Stimulated activated CD8-positive, alpha-beta memory T cell treated with anti-CD3 and anti-CD28 coated beads, Interleukin-7, amount 100 ng/mL, for 1 hour (primary cell): ENCODE measurements at places on chromosomes 11 and 22.

DNA sequence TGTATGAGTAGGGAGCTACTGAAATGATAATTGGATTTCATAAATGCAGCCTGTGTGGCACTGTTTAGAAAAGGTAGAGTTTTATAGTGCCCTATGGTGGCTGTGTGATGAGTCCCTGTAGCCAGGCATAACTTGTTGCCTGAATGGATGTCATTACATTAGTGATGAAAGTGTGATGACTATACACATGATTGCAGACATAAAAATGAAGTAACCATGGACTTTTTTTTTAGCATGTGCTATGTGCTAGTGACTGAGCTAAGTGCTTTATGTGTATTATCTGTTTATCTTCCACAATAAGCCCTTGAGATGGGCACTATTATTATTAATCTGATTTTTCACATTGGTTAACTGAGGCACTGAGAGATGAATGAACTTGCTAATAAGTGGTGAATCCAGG lies 13.5 kb upstream of the GRAMD1B start:
- DNase-seq = no peak

DNA sequence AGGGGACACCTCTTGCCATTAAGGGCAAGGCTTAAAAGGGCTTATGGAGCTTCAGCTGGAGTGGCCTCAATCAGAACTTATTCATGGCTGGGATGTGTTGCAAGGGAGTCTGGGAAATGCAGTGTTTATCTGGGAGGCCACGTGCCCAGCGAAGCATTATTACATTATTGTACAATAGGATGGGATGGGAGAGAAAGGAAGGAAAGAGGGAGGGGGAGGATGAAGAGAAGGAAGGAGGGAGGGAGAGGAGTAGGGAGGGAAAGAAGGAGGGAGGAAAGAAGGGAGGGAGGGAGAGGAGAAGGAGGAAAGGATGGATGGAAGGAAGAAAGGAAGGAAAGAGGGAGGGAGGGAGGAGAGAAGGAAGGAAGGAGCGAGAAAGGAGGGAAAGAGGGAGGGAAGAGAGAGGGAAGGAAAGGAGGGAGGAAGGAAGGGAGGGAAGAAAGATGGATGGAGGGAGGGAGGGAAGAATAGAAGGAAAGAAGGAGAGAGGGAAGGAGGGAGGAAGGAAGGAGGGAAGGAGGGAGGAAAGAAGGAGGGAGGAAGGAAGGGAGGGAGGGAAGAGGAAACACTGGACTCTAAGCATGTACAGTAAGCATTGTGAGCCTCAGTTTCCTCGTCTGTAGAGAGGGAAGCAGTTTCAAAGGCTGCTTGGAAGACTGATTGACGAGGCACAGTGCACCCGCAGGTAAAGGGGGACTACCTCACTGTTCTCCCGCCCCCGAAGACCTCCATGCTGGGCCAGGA lies 62.2 kb downstream of the MYEOV start:
- no peak for DNase-seq

GRCh38 chr11:106917973-106918372 lies 100.3 kb downstream of the GUCY1A2 start:
- no peak for DNase-seq

DNA sequence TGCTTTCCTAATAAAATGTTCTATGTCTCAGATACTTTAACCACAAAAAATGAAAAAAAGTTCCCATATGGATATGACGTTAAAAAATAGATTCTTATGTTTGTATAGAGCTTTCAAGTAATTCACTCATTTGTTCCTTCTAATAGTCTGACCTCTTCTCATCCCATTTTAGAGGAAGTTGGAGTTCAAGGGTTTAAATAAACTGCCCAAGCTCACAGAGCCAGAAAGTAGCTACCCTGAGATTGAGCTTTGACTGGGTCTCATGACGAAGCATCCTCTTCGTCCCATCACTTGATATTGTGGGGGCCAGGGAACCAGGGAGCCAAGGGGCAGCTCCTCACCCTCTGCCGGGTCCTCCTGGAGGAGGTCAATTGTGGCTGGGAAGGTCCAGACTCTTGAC lies 116.3 kb downstream of the CCDC81 start:
- no peak for DNase-seq

DNA sequence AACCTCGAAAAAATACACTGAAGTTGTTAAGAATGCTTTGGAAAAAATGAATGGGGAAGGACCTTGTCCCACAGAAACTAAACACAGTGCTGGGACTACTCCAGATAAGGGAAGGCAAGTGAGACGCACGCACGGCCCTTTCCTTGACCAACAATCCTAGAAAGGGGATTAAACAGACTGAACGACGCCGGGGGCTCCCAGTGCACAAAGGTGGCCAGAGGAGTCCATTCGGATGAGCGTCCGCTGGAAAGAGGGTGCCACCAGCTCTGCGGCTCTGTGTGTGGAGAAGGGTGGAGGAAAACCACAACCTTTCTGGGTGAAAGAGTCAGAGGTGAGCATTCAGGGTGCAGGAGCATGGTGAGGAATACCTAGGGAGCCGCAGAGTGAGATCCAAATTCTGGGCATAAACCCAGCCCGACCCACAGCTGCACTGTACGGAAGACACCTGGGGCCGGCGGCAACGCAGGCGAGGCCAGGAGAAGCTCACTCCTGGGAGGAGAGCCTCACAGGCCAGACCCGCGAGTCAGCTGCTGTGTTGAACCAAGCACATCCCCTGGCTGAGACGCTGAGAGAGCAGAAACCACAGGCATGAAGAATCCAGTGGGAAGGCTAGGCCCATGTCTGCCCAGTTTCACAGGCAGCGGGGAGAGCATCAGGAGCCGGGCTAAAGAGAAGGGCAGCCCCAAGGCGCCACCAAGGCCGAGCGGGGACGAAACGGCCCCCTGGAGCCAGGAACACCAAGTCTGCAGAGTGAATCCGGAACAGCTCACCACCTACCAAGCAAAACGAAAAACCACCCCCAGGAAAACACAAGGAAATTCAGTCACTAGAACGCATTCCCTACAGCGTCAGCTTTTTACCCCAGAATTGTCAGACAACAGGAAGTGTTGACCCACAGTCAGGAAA lies 177.1 kb downstream of the BRD1 start:
- DNase-seq = no peak
